Pancreas (tissue), 10 donors: ENCODE measurements at places on chromosomes 5 and 9. TPM values are rescaled to one million over a fixed set of nuclear protein-coding genes. Genes with fewer than 3 reads are reported as not detected.

- DNase-seq = no peak
Measured at GRCh38 chr5:134174841-134175839, 1.6 kb downstream of the SKP1 start.

DNA sequence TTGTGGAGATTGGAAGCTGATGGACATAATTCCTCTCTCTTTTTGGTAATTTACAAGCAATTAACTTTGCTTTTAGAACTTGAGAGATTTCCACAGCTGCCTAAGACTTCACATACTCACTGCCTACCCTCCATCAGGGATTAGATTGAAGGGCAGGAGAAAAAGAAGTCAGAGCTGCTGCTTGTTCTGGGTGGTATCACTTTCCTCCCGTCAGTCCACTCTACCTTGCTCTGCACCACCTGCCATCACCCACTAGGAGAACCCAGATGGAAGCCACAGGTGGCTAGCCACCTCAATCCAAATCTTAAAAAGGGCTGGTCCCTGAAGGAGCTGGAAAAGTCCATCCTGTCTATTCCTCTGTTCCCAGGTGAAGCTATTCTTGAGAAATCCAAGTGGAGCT is 10.5 kb downstream of the IRF1 start:
- DNase-seq = no peak

DNA sequence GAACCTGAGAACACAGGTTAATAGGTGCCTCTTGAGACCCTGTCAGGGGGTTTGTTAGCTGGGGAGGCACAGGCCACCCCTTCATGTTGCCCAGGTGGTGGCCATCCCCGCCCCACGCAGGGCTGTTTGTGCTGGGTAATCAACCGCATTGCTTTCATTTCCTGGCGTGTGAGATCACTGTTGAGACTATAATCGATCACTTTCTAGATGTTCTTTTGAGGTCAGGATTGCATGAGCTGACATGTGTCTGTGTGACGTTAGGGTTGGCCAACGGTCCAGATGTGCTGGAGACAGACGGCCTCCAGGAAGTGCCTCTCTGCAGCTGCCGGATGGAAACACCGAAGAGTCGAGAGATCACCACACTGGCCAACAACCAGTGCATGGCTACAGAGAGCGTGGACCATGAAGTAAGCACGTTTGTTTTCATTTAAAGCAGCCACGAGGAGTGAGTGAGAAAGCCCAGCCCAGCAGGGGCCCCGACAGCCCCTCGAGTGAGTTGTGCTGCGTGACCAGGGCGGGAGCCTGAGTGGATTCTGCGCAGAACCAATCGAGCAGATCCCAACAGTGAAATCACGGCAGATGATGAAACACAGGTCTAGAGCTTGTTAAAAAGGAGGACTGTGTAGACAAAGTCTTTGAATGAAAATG is 115.0 kb upstream of the CACNA1B start:
- no peak for DNase-seq

DNA sequence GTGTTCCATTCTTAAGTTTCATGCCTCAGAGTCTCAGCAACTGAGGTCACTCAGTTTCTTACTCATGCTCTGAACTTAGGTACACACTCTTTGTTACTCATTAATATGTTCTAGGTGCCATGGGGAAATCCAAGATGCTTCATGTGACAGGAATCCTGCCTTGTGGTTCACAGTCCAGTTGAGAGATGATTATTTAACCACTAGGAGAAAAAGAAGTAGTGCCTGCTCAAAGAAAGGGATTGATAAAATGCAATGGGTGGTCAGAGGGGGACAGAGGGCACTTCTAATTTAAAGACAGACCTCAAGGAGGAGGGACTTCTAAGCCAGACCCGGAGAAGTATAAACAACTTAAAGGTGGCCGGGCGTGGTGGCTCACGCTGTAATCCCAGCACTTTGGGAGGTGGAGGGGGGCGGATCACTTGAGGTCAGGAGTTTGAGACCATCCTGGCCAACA is 69.0 kb downstream of the UGCG start:
- no peak for DNase-seq

Gene DHFR
- 0.88 TPM for total RNA-seq

- DNase-seq = no peak
Measured at GRCh38 chr9:92666236-92666635, 3.7 kb downstream of the IPPK start.
